ENCODE measurements at places on chromosomes 1 and 21. TPM values are rescaled to one million over a fixed set of nuclear protein-coding genes. Genes with fewer than 3 reads are reported as not detected.

- no peaks in the 10 kb centered on the region for H3K4me1 ChIP-seq
- H3K27me3 ChIP-seq, result no peaks in the 10 kb centered on the region
- H3K36me3 ChIP-seq, result no peaks in the 10 kb centered on the region
- peak overlapping the region; percentile 68 for H3K4me3 ChIP-seq
- no peak for DNase-seq
These were observed 21.9 kb downstream of the LRRC8D start for GRCh38 chr1:89842567-89843272.

The GNAT2 gene
- total RNA-seq, result not detected

The IL10 gene
- 0.78 TPM for total RNA-seq

DNA sequence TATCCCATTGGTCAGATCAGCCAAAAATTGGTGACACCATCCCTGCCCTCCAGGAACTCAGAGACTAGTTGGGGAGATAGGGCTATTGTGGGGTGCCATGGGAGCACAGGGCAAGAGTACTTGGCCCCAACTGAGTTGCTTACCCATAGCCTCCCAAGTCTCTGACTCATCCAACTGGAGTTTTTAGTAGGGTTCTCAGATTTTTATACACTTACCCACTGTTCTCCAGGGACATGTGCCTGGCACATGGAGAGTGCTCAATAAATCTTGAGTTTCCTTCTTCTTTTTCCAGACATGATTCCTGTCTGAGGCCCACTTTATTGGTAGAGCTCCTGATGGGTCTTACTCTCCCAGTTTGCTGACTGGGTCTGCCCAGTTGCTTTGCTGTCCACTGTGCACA is 56.7 kb downstream of the OVGP1 start:
- no peaks in the 10 kb centered on the region for H3K4me1 ChIP-seq
- no peaks in the 10 kb centered on the region for H3K27me3 ChIP-seq
- H3K4me3 ChIP-seq, result no peak overlapping the region
- DNase-seq, result no peak
- no peak overlapping the region for H3K27ac ChIP-seq
- H3K36me3 ChIP-seq, result no peaks in the 10 kb centered on the region

- H3K4me3 ChIP-seq, result no peak overlapping the region
- H3K4me1 ChIP-seq, result peaks cover 18% of the 10 kb centered on the region
- no peaks in the 10 kb centered on the region for H3K27me3 ChIP-seq
- H3K36me3 ChIP-seq, result no peaks in the 10 kb centered on the region
These were observed 21.4 kb downstream of the CLIC6 start for GRCh38 chr21:34690041-34690792.

DNA sequence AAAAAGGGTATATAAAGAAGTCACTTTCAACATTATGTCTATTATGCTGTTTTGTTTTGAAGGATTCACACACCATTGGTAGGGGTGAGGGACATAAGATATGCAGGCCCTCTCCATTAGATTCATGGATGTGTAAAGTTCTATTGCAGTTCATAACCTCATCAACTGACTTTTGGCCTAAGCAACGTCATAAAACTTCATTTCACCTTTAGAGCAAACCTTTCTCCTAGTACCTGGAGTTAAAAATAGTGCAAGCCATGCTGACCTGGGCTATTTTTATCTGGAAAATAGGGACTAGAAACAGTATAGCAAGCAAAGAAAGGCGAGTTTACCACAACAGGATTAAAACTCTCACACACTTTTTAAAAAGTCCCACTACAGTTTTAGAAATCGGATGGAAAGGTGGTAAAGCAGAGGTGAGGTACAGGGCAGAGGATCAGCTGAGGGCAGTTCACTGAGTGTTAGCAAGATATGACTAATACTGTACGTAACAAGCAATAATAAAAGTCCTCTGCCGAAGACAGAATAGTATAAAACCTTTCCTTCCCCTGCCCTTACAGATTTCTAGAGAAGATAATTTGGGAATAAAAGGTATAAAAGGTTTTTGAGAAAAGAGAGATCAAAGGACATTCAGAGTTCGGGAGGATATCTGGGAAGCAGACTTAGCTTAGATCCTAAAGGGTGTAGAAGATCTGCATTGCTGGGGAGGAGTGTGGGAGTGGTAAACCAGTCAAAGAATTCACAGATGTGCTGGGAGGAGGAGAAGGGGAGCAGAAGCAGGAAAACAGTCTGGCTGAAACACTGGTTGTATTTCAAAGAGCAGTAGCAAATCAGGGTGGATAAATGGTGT is 14.3 kb downstream of the EGLN1 start:
- no peak for DNase-seq
- peaks cover 76% of the 10 kb centered on the region for H3K4me1 ChIP-seq
- H3K4me3 ChIP-seq, result peak overlapping the region; percentile 11
- H3K27ac ChIP-seq, result peak overlapping the region; percentile 22
- no peaks in the 10 kb centered on the region for H3K27me3 ChIP-seq
- H3K36me3 ChIP-seq, result no peaks in the 10 kb centered on the region

DNA sequence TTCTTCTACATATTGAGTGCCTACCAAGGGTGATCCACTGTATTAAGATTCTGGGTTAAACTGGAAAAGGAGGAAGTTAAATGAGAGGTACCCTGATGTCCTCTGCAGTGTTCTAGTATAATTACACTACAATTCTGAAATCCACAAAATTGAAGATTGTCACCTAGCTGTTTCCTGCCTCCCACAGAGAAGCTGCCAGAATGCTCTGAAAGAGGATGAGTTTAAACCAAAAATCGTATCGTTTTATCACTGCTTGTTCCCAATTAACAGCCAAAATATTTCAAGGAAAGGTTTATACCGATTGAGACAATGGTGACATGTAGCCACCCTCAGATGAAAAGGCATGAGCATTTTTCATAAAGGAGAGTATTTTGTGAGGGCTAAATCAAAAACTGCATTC is 28.0 kb downstream of the TIAM1 start:
- no peaks in the 10 kb centered on the region for H3K27me3 ChIP-seq
- no peak for DNase-seq
- no peaks in the 10 kb centered on the region for H3K36me3 ChIP-seq
- no peak overlapping the region for H3K27ac ChIP-seq
- no peaks in the 10 kb centered on the region for H3K4me1 ChIP-seq

The TMEM269 gene
- not detected for total RNA-seq

DNA sequence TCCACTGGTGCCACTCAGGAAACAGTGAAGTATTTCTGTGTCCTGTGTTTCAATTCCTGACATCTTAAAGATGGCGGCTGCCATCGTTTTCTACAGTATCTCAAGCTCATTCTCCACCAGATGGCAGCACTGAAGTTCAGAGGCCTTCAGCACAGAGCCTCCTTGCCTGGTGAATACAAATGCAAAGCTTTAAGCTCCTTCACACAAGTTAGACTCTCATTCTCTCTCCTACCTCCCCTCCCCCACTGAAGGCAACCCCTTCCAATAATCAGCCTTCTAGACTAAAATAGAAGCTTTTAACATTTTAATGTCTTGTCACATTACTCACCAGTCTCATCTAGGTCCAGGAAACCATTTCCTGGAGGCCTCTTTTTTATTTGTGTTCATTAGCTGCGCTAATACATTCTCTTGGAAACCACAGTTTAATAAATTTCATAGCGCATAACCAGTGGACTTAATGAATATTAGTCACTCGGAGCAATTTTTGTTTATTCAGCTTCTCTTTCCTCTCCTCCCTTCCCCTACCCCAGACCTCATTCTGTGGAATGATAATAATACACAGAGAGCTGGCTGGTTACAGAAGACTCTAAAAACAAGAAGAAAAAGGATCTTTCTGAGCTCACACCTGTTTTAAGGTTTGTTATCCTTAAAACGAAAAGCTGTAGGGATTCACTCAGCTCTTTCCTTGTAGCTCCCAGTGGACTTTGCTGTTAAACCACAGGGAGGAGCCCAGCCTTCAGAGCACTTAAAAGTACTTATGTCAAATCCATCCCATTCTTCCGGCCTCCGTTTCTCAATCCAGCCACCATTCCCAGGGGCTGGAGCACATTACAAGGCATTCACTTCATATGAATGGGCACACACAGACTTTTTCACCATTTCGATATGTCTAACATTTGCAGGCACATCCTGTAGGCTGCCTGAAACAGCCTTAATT is 384.9 kb downstream of the HLX start:
- no peaks in the 10 kb centered on the region for H3K27me3 ChIP-seq
- peak; percentile 94 for DNase-seq
- H3K4me1 ChIP-seq, result no peaks in the 10 kb centered on the region
- no peaks in the 10 kb centered on the region for H3K36me3 ChIP-seq

The SH2D2A gene
- total RNA-seq, result 0.78 TPM

DNA sequence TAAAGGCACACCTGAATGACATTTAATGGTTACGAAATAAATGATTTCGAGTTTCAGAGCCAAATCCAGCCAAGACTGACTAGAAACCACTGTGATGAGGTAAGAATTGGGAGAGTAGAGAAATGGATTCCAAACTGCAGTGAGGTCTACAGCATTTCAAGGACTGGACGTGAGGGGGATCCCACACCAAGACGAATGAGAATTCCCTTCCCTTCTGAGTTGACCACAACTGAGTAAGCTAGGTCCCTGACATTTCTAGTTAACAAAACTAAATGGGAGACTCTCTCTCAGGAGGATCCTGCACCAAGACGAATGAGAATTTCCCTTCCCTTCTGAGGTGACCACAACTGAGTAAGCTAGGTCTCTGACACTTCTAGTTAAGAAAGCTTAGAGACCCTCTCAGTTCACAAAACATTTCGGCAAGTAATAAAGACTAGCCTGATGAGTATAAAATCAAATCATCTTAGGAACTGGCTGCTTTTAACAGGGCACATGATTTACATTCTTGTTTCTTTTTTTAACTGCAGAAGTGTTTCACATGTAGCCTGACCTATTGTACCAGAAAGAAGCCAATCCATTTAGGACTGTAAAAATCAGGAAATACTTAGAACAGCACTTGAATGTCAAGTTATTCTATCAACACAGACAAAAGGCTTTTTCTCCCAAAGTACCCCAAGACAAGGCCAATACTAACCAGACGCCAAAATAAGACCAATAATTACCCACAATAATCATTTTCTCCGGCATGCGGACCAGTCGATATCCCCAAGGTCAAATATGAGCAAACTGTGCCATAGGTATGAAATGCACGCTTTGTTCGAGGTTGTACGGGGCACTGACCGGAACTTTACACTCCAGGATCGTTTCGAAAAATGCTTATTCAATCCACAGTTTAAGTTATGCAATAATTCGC is 1.4 kb upstream of the SPATA1 start:
- H3K27me3 ChIP-seq, result no peaks in the 10 kb centered on the region
- H3K4me3 ChIP-seq, result peak overlapping the region; percentile 55
- no peaks in the 10 kb centered on the region for H3K36me3 ChIP-seq
- DNase-seq, result no peak

DNA sequence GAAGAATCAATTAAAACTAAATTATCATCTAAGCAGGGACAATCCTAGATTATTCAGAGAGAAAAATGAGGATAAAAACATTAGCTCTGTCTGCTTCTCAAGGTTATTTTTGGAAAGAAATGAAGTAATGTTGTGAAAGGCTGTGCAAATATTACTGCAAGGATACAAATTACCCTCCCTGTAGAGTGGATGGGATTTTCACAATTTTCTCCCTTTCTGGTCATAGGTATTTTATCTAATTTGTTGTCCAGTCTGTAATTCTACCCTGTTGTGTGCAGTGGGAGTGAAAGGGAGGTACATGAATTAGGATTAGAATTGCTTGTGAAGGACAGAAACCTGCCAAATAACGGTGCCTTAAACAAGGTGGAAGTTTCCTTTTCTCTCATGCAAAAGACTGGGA is 54.7 kb downstream of the MAP3K7CL start:
- H3K4me3 ChIP-seq, result no peak overlapping the region
- no peaks in the 10 kb centered on the region for H3K36me3 ChIP-seq
- no peaks in the 10 kb centered on the region for H3K27me3 ChIP-seq
- no peaks in the 10 kb centered on the region for H3K4me1 ChIP-seq

The ZC3H12A gene
- 11.7 TPM for total RNA-seq

GRCh38 chr1:70627910-70628309 is 216.8 kb downstream of the CTH start:
- no peak for DNase-seq
- no peaks in the 10 kb centered on the region for H3K36me3 ChIP-seq
- no peaks in the 10 kb centered on the region for H3K4me1 ChIP-seq
- no peak overlapping the region for H3K27ac ChIP-seq
- no peak overlapping the region for H3K4me3 ChIP-seq

GRCh38 chr1:173453982-173454381 is 23.2 kb upstream of the PRDX6 start:
- no peaks in the 10 kb centered on the region for H3K36me3 ChIP-seq
- DNase-seq, result no peak
- no peak overlapping the region for H3K4me3 ChIP-seq

GRCh38 chr1:153345187-153346076 is 3.2 kb downstream of the PGLYRP4 start:
- no peaks in the 10 kb centered on the region for H3K36me3 ChIP-seq
- no peak for DNase-seq
- H3K4me1 ChIP-seq, result no peaks in the 10 kb centered on the region
- no peak overlapping the region for H3K4me3 ChIP-seq
- H3K27me3 ChIP-seq, result peaks cover 65% of the 10 kb centered on the region
- H3K27ac ChIP-seq, result no peak overlapping the region

DNA sequence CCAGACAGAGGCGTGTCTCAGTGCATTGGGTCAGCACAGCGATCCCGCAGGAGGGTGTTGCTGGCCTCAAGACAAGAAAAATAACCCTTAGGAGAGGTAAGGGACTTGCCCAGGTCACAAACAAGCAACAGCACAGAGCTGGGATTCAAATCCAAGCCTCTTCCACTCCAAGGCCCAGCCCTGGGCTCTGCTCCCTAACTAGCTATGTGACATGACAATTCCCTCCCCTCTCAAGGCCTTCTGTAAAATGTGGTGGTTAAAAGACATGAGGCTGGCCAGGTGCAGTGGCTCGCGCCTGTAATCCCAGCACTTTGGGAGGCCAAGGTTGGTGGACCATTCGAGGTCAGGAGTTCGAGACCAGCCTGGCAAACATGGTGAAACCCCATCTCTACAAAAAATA is 28.1 kb upstream of the LAPTM5 start:
- no peaks in the 10 kb centered on the region for H3K36me3 ChIP-seq
- no peak for DNase-seq
- H3K27me3 ChIP-seq, result no peaks in the 10 kb centered on the region

DNA sequence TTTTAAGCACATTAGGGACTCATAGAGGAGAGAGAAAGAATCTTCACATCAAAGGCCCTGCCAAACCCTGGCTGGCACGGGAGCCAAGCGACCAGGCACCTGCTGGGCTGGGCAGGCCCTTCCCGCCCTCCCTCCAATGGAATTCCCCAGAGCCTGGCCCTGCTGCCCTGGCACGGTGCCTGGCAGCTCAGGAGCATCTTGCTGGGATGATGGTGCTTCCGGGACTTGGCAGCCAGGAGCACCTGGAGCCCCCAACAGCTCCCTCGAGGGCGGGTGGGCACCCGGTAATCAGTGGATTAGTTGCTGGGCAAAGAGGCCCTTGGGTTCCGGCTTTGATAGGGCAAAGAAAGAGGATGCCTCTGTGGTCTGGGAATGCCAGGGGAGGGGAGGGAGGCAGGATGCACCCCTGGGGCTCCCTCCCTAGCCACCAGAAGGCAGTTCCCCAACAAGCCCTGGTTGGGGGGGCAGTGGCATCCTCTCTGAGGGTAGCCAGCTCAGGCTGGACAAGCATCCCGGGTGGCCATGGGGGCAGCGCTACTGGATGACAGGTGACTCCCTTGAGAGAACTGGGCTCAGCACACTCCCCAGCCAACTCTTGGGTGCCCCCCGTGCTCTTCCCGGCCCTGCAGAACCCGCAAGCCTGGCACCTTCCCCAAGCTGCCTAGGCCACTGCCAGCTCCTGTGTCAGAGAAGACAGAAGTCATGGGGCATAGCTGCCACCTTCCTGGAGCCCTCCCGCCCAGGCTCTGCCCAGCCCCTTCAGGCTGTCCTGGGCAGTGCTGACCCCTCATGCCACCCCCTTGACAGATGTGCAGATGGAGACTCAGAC is 26.4 kb downstream of the KRTAP10-1 start:
- no peaks in the 10 kb centered on the region for H3K36me3 ChIP-seq
- H3K4me1 ChIP-seq, result peaks cover 9% of the 10 kb centered on the region
- no peak overlapping the region for H3K27ac ChIP-seq
- no peaks in the 10 kb centered on the region for H3K27me3 ChIP-seq
- no peak overlapping the region for H3K4me3 ChIP-seq
- DNase-seq, result no peak
